ENCODE measurements at places on chromosomes 3 and 15.

DNA sequence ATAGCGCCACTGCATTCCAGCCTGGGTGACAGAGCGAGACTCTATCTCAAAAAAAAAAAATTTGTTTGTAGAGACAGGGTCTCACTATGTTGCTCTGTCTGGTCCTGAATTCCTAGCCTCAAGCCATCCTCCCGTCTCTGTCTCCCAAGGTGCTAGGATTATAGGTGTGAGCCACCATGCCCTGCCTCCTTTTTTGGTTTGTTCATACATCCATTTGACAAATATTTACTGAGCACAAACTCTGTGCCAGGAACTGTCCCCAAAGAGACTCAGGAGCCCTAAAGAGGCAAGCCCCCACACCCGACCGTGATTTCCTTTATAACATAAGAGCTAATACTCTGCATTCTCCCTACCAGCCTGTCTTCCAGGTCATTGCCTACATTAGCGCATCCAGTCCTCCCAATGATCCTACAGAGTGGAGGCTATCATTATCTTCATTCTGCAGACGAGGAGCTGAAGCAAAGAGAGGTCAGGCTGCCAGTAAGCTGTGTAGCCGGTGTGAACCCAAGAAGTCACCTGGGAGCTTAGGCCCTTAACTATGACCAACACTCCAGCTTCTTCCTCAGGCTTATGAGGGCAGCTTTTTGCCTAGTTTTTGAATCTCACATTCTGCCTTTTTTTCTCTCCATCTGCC, 6.3 kb upstream of the PXK start:
- DNase-seq, result no peak

DNA sequence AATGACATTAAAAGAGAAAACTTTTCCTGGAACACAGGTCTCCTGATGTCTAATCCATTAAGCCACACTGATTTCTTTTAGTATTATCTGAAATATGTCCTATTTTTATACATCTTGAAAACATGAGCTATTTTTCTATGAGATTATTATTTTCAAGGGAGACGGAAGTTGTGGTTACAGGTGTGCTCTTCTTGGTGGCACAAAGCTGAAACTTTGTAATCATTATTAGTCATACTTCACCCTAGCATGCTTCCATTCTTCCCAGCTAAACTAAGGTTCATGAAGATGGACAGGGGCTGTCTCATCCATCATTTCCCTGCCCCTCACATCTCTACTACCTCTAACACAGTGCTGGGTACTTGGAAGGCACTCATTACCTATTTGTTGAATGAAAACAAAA, 85.6 kb upstream of the POU1F1 start:
- no peak for DNase-seq

DNA sequence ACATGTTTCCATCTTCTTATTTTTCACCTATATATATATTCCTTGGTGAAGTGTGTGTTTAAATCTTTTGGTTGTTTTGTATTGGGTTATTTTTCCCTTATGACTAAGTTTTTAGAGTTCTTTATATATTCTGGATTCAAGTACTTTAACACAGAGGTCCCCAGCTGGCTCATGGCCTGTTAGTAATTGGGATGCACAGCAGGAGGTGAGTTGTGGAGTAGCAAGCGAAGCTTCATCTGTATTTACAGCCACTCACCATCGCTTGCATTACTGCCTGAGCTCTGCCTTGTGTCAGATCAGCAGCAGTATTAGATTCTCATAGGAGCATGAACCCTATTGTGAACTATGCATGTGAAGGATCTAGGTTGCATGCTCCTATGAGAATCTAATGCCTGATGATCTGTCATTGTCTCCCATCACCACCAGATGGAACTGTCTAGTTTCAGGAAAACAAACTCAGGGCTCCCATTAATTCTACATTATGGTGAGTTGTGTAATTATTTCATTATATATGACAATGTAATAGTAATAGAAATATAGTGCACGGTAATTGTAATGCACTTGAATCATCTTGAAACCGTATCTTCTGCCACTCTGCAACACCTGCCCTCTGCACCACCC, 151.6 kb downstream of the RSRC1 start:
- no peak for DNase-seq

DNA sequence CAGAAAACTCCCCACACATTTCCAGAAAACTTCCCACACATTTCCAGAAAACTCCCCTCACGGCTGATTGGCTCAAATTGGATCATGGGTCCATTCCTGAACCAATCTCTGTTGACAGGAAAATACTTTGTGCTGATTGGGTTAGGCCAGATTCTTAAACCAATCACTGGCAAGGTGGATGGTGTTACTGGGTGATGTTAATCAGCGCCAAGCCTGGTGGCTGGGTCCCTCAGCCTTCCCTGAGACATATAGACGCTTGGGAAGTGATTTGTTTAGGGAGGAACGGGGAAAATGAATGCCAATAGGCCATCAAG, 199.4 kb upstream of the UBE2E2 start:
- DNase-seq, result no peak

GRCh38 chr3:182349951-182350517, 443.3 kb upstream of the ATP11B start:
- no peak for DNase-seq

Measured in CD4-positive, alpha-beta T cell treated with Interleukin-12 subunit alpha and Interleukin-12 subunit beta, for 1 hour (primary cell).